Activated effector memory CD4-positive, alpha-beta T cell treated with Interleukin-2 at 50 U/mL for 16 hours (primary cell): ENCODE measurements at places on chromosomes 6 and 20.

DNA sequence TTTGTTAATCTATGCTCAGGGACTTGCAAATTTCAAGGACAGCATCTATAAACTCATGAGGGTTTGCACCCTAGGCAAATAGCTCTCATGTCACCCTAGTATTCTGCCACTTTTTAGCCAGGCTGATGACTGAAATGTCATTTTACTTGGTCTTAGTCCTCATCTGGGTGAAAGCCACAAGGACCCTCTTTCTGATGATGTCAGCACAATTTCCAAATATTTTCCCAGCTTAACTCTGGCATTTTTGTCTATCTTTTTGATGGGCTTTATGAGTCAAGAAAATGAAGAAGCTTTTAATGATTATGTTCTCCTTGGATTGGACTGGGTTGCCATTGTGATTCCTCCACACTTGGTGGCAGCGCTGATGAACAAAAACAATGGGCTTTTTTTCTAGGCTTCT is 420.1 kb upstream of the BTBD3 start:
- no peak for DNase-seq

GRCh38 chr20:37922016-37922415 is 19.1 kb downstream of the VSTM2L start:
- DNase-seq = no peak

- no peak for DNase-seq
These were observed 132.1 kb downstream of the HUS1B start for GRCh38 chr6:524803-525202.

GRCh38 chr20:43925215-43925614 is 10.6 kb downstream of the TOX2 start:
- no peak for DNase-seq

DNA sequence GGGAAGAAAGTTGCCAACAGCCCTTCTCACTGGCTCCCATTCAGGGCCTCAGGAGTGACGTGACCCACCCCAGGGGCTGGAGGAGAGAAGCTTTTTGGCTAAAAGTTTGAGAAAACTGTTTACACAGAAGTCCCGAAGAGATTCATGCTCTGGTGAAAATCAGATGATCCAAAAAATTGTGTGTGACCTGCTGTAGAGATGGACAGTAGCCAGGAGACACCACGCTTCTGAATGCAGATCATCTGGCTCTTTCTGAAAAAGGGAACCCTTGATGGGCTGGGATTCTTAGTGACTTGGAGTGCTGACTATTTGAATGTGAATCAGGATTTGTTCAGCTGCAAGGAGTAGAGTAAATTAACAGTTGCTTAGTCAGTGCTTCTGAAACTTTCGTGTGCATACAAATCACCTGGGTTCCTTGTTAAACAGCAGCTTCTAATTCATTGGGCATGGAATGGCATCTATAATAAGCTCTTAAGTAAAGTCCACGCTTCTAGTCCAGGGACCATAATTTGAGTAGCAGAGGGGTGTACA is 265.1 kb downstream of the PREX1 start:
- no peak for DNase-seq

GRCh38 chr6:135814043-135814442 is 37.5 kb upstream of the PDE7B start:
- DNase-seq = no peak

- DNase-seq = no peak
These were observed 90.1 kb downstream of the DNAH8 start for GRCh38 chr6:38805127-38805655.

DNA sequence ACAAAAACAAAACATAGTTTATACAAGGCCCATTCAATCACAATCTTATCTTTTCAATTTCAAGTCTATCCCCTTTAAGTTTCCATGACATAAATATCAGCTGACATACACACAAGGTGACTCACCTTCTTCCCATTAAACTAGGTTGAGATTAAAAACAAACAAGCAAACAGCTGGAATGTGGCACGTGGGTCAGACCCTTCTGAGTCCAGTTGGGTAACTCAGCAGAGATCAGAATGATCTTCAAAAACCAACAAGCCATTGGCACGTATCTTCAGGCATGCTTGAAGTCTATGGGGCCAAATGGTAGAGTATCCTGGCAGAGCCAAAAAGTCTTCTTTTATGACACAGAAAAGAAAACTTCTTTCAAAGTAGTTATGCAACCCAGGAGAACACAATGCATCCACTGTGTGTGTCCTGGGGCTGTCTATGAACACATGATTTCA is 603.5 kb upstream of the CITED2 start:
- DNase-seq = no peak

GRCh38 chr6:143205991-143206390 is 145.3 kb downstream of the AIG1 start:
- no peak for DNase-seq

DNA sequence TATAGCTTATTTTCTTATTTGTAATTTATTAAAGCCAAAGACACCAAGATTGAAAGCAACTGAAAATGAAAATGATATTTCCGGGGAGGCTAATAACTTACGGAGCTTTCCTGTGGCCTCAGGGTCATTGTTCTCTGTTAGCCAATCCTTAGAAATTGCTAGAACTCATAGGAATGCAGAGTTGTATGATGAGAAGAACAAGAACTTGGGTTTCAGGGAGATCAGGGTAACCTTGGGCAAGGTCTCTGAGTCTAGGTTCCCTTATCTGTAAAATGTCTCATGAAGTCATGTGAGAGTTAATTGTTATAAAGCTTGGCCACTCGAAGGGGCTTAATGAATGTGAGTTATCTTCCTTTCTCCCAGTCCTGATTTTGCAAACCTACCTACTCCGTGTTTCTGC is 20.1 kb upstream of the SERINC3 start:
- DNase-seq = no peak

- no peak for DNase-seq
These were observed 523 bp upstream of the COX7A2 start for GRCh38 chr6:75244063-75244584.

- DNase-seq = no peak
These were observed 90.5 kb upstream of the CCN2 start for GRCh38 chr6:132041706-132042105.

GRCh38 chr20:17538517-17539170 is 7.5 kb upstream of the BFSP1 start:
- no peak for DNase-seq

- DNase-seq = no peak
These were observed 139.6 kb downstream of the VEGFA start for GRCh38 chr6:43909474-43910148.

DNA sequence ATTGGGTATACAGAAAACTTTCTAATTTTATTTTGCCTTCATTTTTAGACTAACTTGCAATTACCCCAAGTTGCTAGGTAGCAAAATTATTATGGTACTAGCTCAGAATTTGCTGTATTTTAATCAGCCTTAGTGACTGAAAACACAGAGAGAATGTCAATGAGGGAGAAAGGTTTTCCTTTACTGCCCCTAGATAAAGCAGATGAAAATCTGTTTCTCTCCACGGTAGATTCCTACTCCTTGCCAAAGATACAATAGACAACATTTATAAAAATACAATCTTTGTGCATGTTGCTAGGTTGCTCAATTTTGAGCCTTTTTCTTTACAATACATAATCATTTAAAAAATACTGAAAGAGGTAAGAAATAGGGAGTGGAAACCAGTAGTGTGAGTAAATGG is 222.2 kb downstream of the BCKDHB start:
- DNase-seq = no peak

DNA sequence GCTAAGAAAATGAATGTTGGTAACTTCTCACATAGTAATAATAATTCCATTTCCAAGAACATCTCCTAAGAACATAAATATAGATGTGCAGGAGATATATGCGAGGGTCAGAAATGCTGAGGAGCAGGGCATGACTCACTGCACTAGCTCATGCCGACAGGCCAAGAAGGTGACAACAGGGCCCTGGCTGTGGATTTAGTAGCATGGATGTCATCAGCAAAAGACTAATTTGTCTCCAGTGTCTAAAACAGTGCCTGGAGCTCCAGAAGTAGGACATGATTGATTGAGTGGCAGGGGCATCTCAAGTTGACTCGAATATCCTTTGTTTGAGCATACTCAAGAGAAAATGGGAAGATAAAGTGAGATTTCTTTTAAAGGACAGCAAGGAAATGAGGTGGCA is 207.0 kb upstream of the FOXA2 start:
- DNase-seq = no peak

DNA sequence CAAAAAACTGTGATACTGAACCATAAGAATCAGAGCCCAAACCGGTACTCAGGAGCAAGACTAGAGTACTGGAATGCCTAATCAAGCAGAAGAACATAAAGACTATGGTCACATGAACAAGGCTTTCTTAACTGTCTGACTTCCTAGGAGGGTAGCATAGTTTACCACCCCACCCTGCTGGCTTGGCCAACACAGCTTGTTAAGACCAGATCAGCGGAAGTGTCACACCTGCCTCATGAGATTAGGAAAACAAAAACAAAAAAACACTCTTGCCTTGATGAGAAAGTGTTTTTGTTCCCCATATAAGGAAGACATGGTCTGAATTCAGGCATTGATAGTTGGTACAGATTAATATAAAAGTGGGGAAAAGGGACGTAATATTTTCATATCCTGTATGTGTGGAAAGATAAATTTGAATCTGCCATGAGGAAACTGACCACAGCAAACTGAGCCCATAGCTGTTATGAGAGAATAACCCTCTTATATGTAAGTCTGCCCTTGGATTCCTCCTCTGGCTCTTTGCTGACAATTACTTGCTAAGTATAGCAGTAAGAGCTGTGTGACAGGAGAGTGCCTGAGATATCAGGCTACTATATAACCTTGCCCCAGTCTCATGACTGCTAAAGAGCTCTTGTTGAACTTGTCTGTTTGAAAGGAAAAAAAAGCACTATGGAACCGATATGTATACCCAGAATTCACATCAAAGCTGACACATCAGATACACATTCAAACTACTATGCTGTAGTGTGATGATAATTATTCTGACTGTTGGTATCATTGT is 197.1 kb downstream of the EPHA7 start:
- no peak for DNase-seq

GRCh38 chr6:133241901-133242636 is 912 bp downstream of the EYA4 start:
- DNase-seq = no peak

DNA sequence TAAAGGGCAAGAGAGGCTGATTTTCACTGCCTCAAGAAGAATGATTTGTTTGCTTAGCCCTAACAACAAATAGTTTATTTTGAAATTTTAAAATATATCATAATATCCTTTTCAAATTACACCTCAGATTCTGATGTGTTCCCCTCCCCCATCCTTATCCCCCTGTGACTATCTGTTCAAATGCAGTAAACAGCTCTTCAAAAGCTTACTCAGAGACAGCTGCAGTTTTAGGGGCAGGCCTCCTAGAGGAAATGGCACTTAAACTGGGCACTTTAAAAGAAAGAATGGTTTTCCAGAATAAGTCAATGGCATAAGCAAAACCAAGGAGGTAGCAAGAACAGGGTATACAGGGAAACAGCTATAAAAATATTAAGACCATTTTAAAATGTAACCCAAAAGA is 118.6 kb upstream of the UST start:
- DNase-seq = no peak

DNA sequence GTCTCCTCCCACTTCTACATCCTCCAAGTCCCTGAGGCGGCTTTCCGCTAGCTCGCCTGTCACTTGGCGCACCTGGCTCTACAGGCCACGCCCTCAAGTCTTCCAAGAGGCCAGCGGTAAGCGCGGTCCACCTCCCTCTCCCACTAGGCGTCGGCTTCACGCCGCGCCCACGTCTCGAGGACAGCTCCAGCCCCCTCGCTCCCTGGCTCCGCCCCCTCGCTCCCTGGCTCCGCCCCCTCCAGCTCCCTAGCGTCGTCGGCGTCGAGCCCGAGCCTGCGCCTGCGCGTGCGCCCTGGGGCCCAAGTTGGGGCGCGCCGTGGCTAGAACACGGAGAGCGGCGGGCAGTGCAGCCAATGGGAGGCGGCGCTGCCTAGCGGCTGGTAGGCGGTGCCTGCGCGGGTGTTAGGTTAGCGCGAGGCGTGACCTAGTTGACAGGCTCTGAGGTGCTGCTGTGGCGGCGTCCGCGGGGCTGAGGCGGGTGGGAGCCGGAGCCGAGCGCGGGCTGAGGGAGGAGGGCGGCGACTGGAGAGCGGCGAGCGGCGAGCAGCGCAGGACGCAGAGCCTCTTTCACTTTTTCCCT is at the start of gene MACROD2:
Gene MACROD2 (plus strand): TSS at position 431 of the 580 bp plus-strand sequence.
- no peak for DNase-seq

- no peak for DNase-seq
These were observed 42.5 kb upstream of the TGM3 start for GRCh38 chr20:2253256-2253655.
